ENCODE measurements at places on chromosomes 3 and 15. TPM values are rescaled to one million over a fixed set of nuclear protein-coding genes. Genes with fewer than 3 reads are reported as not detected.

GRCh38 chr15:67025719-67026609 is 39.4 kb upstream of the SMAD3 start:
- peak; percentile 42 for DNase-seq

GRCh38 chr3:98903099-98903498 is 1.6 kb upstream of the DCBLD2 start:
- no peak for DNase-seq

- no peak for DNase-seq
These were observed 556.1 kb downstream of the SI start for GRCh38 chr3:164522073-164522763.

Gene GOLGA6D
- not detected for total RNA-seq

- no peak for DNase-seq
These were observed 35.1 kb downstream of the EIF2AK4 start for GRCh38 chr15:39969002-39969394.

- no peak for DNase-seq
These were observed 11.4 kb downstream of the RSRC1 start for GRCh38 chr3:158121295-158121694.

DNA sequence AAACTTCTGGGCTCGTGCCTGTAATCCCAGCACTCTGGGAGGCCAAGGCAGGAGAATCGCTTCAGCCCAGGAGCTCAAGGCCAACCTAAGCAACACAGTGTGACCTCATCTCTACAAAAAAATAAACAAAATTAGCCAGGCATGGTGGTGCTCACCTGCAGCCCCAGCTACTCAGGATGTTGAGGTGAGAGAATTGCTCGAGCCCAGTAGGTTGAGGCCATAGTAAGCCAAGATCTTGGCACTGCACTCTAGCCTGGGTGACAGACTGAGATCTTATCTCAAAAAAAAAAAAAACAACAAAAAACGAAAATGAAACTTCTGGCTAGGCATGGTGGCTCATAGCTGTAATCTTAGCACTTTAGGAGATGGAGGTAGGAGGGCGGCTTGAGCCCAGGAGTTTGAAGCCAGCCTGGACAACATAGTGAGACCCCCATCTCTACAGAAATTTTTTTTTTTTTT is 53.7 kb downstream of the PIK3CB start:
- DNase-seq = no peak

Gene GOLGA8G
- total RNA-seq = not detected

DNA sequence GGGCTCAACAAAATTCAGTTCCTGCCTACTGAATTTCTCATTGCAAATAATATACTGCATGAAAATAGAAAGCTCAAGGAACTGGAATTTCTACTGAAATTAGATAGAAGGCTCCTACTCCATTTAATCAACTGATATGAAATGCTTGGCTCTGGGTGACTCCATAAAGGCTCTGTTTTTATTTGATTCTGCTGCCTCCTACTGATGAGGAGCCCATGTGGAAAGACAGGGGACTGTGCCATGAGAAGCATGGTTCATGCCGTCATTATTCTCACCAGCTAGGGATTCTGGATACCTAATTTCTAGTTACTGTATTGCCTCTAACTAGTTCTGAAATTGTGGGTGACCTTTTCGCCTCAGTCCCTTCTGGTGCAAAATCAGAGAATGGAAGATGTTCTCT is 366.2 kb upstream of the DPH6 start:
- DNase-seq = no peak

Gene FURIN
- 48.7 TPM for total RNA-seq

DNA sequence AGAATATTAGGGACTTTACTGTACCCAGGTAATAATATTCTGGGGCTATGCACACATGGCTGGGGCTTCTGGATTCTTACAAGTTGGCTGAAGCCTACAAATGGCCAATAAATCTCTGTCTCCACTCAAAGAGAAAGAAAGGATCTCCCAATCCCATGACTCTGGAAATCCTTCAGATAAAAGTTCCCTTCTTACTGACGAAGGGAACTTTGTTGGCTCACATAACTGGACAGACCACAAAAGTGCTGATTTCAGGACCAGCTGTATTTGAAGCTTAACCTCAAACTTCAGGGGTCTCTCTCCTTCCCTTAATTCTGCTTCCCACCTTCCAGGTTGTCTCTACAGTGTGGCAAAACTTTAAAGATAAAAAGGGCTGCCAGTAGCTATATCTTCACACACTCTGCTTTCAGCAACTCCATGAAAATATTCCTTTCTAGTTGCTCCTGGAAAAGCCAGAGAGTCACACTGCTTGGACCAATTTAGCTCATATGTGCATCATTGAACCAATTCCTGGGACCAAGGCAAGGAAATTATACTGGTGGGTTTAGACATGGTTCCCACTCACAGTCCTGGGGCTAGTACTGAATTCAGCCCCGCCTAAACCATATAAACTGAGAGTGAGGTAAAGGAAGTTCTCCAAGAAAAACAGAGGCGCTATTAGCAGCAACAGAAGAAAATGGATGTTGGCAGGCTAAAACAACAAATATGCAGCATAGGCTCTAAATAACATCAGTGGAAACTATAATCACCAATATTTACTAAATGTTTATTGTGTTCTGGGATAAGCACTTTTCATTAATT is 290.0 kb upstream of the GADL1 start:
- DNase-seq = no peak

Gene RBMS3
- 3.9 TPM for total RNA-seq

Gene CHDH
- total RNA-seq = 0.28 TPM

Gene HYAL1
- 1.3 TPM for total RNA-seq

Gene MUC20
- total RNA-seq = 98.1 TPM

DNA sequence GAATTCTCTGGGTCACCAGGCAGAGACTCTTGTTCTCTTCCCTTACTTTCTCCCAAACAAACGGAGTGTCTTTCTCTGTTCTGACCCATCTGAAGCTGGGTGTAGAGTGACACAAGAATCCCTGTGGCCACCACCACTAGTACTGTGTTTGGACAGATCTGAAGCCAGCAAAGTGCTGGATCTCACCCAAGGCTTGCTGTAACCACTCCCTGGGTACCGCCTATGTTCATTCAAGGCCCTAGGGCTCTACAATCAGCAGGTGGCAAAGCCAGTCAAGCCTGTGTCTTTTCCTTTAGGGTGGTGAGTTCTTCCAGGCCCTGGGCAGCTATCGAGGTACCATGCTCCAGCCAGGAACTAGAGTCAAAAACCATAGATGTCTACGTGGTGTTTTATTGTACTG is 149.2 kb upstream of the CTNNB1 start:
- no peak for DNase-seq

Gene TMEM108
- not detected for total RNA-seq

Gene FAM240A
- not detected for total RNA-seq

DNA sequence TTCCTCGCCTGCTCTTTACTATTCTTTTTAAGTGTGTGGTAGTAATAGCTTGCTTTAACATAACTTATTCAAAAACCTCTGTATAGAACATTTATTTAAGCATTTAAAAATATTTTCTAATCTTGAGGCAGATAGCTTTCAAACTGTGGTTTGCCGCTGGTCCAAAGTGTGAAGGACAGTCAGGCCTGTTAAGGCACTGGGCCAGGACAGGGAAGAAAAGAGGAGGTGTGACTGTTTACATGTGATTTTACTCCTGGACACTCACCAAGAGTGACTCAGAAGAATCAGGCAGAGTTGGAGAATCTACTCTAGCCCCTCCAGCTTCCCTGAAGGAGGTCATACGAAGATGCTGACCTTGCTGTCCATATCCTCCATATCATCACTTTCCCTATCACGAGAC is 44.7 kb downstream of the CEP152 start:
- DNase-seq = no peak

DNA sequence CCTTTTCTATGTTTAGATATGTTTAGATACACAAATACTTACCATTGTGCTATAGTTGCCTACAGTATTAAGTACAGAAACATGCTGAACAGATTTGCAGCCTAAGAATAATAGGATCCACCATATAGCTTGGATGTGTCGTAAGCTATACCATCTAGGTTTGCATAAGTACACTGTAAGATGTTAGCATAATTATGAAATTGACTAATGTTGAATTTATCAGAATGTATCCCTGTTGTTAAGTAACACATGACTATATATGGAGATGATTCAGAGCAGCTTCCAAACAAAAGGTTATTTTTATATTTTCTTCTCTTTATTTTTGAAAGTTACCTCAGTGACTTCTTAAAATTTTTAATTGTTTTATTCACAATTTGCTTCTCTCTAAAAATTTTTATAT is 2.4 kb downstream of the SLC28A2 start:
- DNase-seq = no peak

Gene IL17RD
- total RNA-seq = 7.9 TPM

GRCh38 chr3:40312661-40313226 is 3.2 kb downstream of the EIF1B start:
- DNase-seq = no peak
